ENCODE measurements at places on chromosomes 1 and 21.

DNA sequence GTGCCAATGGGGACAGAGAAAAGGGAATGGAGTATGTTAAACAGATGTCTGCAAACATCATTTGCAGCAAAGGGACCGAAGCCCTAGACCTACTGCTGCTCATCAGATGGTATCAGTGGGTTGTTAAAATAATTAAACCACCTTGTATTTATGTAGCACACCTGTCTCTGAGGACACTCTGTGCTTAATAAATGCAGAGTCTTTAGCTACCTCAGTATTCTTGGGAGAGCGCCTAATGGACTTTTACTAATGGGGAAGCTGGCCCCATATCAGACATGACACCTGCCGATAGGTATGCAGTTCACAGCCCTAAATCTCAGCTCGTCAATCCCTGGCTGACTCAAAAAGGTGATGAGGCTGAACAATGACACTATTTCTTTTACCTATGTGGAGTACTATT, 54.4 kb downstream of the SYT6 start:
- DNase-seq, result no peak

DNA sequence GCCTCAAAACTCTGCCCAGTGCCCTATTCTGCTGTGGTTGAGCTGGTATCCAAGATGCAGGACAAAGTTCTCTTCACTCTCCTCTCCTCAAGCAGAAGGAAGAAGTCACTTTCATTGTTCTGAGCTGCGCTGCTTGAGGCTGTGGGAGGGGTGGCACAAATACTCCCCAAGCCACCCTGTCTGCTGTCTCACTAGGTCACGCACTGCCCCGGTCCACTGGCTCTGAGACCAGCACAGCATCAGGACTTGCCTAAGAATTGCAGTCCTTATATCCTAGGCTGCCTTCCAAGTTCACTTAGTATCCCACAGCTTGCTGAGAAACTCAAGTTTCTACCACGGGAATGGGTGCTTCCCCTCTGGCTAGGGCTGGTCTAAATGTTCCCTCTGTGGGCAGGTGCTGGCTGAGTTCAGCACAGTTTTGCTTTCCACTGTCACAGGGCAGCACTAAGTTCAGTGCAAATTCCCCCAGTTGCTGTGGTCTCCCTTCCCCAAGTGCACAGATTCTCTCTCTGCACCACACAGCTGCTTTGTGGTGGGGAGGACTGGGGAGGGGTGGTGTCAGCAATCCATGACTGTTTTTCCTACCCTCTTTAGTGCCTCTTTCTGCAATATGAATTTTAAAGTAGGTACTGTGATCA, 32.4 kb downstream of the SLC9C2 start:
- no peak for DNase-seq

DNA sequence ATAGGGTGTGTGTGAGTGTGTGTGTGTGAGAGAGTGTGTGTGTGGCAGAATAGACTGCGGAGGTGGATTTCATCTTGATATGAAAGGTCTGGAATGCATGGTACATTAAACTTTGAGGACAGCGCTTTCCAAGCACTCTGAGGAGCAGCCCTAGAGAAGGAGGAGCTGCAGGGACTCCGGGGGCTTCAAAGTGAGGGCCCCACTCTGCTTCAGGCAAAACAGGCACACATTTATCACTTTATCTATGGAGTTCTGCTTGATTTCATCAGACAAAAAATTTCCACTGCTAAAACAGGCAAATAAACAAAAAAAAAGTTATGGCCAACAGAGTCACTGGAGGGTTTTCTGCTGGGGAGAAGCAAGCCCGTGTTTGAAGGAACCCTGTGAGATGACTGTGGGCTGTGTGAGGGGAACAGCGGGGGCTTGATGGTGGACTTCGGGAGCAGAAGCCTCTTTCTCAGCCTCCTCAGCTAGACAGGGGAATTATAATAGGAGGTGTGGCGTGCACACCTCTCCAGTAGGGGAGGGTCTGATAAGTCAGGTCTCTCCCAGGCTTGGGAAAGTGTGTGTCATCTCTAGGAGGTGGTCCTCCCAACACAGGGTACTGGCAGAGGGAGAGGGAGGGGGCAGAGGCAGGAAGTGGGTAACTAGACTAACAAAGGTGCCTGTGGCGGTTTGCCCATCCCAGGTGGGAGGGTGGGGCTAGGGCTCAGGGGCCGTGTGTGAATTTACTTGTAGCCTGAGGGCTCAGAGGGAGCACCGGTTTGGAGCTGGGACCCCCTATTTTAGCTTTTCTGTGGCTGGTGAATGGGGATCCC, 18.3 kb upstream of the HDAC1 start:
- no peak for DNase-seq

GRCh38 chr1:10514490-10515235, 39.9 kb downstream of the PEX14 start:
- no peak for DNase-seq

DNA sequence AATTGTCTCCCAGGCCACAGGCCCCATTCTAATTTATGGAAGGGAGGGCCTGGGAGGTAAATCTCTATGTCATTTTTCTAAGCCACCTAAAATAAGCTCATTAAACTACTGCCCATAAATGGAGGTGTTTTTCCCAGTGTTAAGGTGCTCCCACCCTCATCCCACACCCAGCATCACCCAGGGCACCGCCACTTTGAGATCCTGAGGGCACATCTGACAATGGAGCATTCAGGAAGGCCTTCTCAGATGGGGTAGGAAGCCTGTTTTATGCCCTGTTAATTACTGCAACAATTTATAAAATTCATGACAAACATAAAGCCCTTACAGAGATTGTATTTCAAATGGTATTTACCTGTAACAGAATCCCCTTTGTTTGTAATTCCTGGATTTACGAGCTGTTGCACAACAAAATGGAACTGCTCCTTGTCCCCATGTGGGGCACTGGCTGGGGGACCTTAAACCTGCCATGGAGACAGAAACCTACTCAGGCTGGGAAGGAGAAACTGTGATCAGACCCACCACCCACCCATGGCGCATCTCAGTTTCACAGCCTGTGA, 319.5 kb upstream of the USP24 start:
- no peak for DNase-seq

GRCh38 chr1:159869173-159869572, 6.7 kb upstream of the VSIG8 start:
- DNase-seq, result no peak

GRCh38 chr1:156845055-156845952, 13.6 kb downstream of the INSRR start:
- DNase-seq, result no peak

- no peak for DNase-seq
Measured at GRCh38 chr1:86207323-86207722, 50.8 kb upstream of the COL24A1 start.

- DNase-seq, result no peak
Measured at GRCh38 chr1:150536836-150537731, 12.1 kb upstream of the ADAMTSL4 start.

DNA sequence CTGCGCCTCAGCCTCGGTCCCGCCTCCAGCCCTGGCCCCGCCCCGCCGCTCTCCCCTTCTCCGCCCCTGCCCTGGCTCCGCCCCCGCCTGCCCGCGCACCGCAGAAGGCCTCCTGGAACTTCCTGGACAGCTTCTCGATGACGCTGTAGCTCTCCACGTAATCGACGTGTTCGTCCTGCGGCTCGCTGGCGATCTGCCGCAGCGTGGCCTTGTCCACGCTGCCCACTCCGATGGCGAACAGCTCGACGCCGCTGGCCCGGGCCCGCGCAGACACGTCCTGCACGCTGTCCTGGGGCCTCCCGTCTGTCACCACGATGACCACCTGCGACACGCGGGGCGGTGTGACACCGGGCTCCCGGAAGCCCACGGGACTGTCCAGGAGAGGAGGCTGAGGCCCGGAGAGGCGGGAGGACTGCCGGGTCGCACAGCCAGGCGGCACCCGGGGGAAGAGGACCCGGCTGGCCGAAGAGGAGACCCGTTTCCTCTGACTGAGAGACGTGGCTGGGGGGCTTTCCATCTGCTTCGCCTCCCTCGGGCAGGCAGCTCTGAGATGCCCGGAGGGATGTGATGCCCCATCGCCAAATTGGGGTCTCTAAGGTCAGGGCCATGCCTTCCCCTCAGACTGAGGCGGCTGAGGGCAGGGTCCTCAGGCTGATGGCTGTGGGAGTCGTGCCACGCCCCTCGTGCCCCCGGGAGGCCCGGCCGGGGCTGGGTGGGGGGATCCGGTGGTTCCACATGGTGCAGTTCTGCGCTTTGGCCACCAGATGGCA, 4.6 kb downstream of the MATN1 start:
- DNase-seq, result peak; percentile 96

DNA sequence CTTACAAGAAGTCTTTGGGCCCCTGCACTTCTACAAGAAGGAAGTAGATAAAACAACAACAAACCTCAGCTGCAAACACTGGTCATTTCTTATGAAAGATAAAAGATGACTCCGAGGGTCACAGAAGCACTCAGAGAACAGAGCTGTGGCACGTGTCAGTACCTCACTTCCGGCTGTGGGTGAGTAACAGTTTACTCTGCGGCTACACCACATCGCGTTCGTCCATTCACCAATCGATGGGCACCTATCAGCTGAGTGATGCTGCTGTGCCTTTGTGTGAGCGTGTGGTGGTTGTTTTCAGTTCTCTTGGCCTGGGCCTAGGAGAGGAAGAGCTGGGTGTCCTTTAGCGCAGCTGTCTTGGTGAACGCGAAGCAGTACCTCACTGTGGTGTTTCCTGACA, 49.9 kb downstream of the COL6A1 start:
- DNase-seq, result no peak

Measured in GM06990 (cell line).